ENCODE measurements at places on chromosomes 2 and 18. TPM values are rescaled to one million over a fixed set of nuclear protein-coding genes. Genes with fewer than 3 reads are reported as not detected.

DNA sequence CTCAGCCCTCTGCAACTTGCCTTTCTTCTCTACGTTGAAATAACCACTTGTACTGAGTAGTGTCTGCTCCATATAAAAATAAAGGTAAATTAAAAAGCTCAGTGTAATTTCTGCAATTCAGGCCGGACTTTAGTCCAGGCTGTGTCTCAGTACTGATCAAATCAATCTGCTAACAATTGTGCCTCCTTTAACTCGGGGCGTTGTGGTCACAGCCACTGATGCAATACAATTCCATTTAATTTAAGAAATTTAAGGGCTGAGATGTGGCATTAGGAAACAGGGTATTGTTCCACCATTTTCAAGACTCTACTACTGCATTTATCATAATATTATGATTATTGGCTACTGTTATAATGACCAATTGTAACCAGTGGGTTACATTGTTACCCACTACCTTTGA is 60.0 kb upstream of the NPAS2 start:
- DNase-seq = no peak

DNA sequence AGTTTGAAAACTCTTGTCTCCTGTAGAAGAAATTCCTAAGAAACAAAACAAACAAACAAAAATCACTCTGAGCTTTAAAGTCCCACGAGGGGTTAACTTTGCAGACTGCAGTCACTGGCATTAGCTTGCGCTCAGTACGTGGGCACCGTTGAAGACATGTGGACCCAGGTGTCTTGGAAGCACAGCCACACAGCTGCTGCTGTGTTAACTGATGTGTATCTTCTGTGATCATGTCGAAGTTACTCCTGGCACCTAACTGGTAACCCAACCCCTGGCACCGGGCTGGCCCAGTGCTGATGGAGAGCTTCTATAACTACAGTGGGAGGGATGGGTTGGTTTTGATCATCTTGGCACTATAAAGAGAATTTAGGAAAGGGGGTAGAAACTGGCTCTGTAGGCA is 51.6 kb upstream of the FHL2 start:
- DNase-seq = no peak

DNA sequence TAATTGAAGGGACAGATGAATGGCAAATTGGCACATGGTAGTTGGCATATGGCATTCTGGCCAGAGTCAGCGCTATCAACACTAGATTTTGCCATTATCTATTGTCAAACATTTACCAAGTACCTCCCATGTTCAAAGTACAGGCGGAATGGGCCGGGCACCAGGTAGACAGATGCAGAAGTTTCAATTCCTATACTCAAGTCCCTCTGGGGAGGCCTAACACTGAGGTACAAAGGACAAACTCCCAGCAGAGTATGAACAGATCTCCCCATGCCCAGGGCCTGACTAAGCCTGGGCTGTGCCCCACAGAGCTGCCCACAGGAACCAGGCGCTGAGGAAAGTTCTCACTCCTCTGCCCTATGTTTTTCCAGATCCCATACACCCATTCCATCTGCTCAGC is 257.5 kb upstream of the KLHL29 start:
- no peak for DNase-seq

DNA sequence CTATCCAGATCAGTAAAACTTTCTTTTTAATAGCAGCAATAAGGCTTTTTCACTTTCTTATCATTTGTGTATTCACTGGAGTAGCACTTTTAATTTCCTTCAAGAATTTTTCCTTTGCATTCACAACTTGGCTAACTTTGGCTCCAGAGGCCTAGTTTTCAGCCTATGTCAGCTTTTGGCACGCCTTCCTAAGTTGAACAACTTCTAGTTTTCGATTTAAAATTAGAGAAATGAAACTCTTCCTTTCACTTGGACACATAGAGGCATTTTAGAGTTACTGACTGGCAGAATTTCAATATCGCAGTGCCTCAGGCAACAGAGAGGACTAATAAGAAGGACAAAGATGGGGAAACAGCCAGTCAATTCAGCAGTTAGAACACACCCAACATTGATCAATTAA is 577.4 kb downstream of the DSC3 start:
- DNase-seq = no peak

GRCh38 chr2:17539611-17540092 is 844 bp upstream of the VSNL1 start:
- peak; percentile 39 for DNase-seq

- no peak for DNase-seq
These were observed 18.2 kb downstream of the FBLN7 start for GRCh38 chr2:112156152-112156986.

- no peak for DNase-seq
These were observed 244.3 kb downstream of the RNF144A start for GRCh38 chr2:7161501-7161900.

GRCh38 chr2:24082787-24083566 is 1.7 kb downstream of the TP53I3 start:
- DNase-seq = no peak

- no peak for DNase-seq
These were observed 31.4 kb downstream of the FOSL2 start for GRCh38 chr2:28423856-28424605.

- DNase-seq = no peak
These were observed 50.5 kb upstream of the MAP4K3 start for GRCh38 chr2:39487398-39488250.

- peak; percentile 57 for DNase-seq
These were observed 820.4 kb downstream of the GALR1 start for GRCh38 chr18:78069784-78070664.

GRCh38 chr2:33484042-33484621 is 7.7 kb downstream of the RASGRP3 start:
- no peak for DNase-seq

- no peak for DNase-seq
These were observed 161.8 kb upstream of the DTNA start for GRCh38 chr18:34548120-34548972.

DNA sequence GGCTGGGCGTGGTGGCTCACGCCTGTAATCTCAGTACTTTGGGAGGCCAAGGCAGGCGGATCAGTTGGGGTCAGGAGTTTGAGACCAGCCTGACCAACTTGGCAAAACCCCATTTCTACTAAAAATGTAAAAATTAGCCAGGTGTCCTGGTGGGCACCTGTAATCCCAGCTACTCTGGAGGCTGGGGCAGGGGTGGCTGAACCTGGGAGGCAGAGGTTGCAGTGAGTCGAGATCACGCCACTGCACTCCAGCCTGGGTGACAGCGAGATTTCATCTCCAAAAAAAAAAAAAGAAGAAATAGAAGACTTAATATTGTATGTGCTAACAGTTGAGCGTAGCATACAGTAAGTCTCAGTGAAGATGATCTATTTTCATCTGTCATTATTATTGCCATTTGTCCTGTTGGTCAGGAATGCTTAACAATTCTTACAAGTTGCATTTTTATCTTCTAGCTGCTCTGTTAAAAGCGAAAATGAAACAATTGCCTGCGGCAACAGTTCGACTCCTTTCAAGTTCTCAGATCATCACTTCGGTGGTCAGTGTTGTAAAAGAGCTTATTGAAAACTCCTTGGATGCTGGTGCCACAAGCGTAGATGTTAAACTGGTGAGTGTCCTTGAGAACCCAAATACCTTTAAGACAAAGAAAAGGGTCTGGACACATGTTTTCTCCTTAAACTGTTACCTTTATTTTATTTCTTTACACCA is 7.2 kb downstream of the PMS1 start:
- DNase-seq = no peak

- no peak for DNase-seq
These were observed 72.8 kb upstream of the FANCL start for GRCh38 chr2:58313926-58314325.

GRCh38 chr2:73984922-73985307 is 205 bp downstream of the TET3 start:
- DNase-seq = no peak

- DNase-seq = no peak
These were observed 183.9 kb downstream of the FMNL2 start for GRCh38 chr2:152518641-152519580.

DNA sequence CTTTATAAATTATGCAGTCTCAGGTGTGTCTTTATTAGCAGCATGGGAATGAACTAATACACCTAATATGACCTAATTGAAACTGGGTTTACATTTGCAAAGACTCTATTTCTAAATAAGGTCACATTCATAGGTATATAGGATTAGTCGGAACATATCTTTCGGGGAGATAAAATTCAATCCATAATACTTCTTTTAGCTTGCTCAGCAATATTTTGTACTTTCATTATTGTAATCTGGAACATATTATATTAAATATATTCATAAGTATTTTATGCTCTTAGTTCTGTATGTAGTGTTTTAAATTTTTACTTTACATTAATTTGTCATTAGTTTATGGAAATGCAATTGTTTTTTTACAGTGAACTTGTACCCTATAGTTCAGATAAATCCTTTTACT is 927.7 kb downstream of the CCDC85A start:
- no peak for DNase-seq

GRCh38 chr2:32553829-32554432 is 73.9 kb upstream of the TTC27 start:
- peak; percentile 32 for DNase-seq

GRCh38 chr2:144989579-144990270 is 469.8 kb upstream of the ZEB2 start:
- no peak for DNase-seq

GRCh38 chr2:1808981-1809422 is 64.7 kb upstream of the PXDN start:
- DNase-seq = no peak

- DNase-seq = no peak
These were observed 17.1 kb downstream of the TUBB6 start for GRCh38 chr18:12324991-12325725.

DNA sequence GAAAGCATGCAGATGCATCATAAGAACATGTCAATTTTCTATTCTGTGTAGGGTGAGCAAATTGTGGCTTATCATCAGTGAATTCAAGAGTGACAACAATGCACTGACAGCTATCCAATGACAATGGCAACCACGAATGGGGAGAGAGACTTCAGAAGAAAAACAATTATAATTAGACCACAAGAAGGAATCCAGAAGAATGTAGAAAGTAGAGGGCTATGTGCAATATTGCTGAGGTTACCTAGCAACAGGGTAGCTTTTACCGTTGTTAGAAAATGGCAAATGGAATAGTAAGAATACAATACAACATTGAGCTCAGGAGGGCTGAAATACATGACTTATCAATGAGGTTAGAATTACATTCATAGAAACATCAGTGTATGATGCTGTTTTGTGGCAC is 71.1 kb upstream of the SESTD1 start:
- DNase-seq = no peak

DNA sequence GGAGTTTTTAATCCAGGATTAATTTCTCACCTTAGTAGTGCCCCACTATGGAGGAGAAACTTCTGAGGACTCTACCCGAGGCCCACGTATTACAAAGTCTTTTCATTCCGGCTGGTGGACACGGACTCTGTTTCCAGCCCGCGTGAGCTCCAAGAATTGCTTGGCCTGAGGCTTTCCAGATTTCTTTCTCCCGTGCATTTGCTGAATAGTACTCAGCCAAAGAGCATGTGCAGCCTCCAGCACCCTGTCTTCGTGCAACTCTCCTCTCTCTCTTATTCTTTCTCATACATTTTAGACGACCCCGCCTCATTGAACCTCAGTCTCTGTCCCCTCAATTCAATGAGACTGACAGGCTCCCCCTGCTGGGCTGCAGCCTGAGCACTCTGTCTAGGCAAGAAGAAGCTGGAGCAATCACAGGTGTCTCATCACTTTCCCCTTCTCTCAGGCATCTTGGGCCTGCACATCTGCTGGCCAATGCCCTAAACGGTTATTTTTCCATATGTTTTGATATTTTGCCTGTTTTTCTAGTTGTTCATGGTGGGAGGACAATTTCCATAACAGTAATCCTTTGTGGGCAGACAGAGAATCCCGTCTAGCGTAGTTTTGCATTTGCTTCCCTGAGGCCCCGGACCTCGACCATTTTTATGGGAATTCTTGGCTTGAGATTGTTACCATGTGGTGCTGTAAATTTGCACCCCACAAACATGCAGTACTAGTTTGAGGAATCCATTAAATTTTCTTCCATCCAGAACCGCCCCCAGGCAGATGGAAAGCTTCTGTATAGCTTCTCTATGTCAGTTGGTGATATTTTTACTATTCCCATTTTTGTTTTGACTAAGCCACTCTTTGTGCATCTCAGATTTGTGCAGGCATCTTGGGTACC is 50.1 kb upstream of the LPIN2 start:
- DNase-seq = peak; percentile 70

DNA sequence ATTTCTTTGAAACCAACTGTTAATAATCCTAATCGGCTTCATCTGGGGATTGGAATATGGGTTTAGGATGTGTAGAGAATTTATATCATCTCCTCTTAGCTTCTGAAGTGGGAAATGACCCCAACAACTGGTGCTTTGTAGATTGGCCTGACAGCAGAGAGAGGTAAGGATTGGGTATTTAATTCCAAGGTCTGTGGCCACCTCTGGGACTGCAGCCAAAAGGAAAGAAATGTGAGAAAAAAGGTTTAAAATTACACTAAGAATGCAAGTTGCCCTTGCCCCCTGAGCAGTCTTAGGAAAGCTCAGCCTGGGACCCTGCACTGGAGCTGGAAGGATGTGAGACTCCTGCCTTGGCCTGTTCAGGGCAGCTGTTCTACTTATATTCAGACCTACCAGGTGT is 157.1 kb downstream of the FTCDNL1 start:
- no peak for DNase-seq

DNA sequence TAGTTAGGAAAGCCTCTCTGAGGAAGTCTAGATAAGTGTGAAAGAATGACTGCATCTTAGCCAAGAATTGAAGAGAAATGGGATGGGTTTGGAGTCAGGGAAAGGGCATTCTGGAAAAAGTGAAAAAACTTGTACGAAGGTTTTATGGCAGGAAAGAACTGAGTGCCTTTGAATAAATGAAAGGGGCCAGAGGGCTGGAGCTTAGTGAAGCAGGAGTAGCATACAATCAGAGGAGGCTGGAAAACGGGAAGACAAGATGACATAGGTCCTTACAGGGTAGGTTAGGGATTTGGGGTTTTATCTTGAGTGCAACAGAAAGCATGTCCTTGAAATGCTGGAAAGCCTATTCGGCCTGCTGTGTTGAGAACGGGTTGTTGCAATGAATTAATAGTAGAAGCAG is 152.6 kb upstream of the RND3 start:
- no peak for DNase-seq

- peak; percentile 50 for DNase-seq
These were observed 9.5 kb downstream of the NFATC1 start for GRCh38 chr18:79405019-79405780.

- DNase-seq = no peak
These were observed 76.8 kb downstream of the UXS1 start for GRCh38 chr2:106117347-106117746.

- DNase-seq = no peak
These were observed 504.8 kb upstream of the KLHL29 start for GRCh38 chr2:22880161-22880560.

DNA sequence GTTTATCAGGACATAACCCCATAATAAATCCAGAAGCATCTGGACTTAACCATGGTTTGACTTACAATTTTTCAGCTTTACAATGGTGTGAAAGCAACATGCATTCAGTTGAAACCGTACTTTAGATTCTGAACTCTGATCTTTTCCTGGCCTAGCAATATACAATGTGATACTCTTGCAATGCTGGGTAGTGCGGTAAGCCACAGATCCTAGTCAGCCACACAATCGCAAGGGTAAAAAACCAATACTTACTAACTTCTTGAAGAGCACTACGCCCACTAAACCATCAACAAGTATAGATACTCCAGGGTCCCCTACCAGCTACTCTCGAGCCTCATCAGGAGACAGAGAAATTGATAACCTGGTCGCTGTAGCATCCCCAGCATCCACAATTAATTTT is 71.0 kb upstream of the CCDC150 start:
- no peak for DNase-seq

TUBA4B gene
- 4.2 TPM for polyA plus RNA-seq

FAHD2A gene
- polyA plus RNA-seq = 40.3 TPM

TMEM127 gene
- 36.1 TPM for polyA plus RNA-seq

CCDC93 gene
- 47.5 TPM for polyA plus RNA-seq

RAPH1 gene
- polyA plus RNA-seq = 30.2 TPM

RTP5 gene
- polyA plus RNA-seq = not detected

ADAM23 gene
- polyA plus RNA-seq = 7.9 TPM

CIB4 gene
- 2.0 TPM for polyA plus RNA-seq

All from left lung (tissue), 14 donors.